Activated naive CD8-positive, alpha-beta T cell treated with anti-CD3 and anti-CD28 coated beads for 36 hours (primary cell): ENCODE measurements at places on chromosomes 7 and 10.

- no peak for DNase-seq
Observed at GRCh38 chr10:130636313-130636930, 500.2 kb downstream of the GLRX3 start.

DNA sequence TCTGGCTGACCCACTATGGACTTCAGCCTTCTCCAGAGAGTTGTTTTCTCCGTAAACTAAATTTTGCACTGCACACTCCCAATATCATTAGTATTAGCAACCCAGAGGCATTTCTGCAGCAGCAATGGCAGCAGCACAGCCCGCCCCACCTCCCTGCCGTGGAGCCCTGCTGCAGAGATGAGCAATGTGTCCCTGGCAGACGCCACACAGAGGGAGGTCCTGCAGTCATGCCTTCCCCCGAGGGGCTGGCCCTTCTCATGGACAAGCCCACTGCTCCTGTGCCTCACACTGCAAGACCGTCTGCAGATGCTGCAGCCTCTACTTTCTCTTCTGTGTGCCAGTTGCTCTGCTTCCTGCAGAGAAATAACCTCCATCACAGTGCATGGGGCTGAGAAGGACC lies 393.4 kb upstream of the MKI67 start:
- no peak for DNase-seq

DNA sequence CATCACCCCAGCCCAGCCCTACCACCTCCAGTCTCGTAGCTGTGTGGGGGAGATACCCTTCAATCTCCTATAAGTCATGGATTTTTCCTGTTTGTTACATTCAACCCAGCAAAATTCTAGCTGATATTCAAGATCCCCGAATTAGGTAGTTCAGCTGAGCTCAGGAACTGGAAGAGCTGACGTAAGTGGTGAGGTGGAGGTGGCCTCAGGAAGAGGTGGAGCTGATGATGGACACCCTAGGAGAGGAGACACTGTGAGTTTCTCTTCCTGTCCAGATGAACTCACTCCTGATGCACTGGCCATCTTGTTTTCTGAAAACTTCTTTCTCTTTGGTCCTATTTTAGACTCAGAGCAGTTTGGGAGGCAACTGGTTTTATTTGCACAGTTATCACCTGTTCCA lies 90.5 kb upstream of the PITRM1 start:
- no peak for DNase-seq

GRCh38 chr10:62153191-62153590 lies 115.5 kb downstream of the RTKN2 start:
- DNase-seq = no peak

DNA sequence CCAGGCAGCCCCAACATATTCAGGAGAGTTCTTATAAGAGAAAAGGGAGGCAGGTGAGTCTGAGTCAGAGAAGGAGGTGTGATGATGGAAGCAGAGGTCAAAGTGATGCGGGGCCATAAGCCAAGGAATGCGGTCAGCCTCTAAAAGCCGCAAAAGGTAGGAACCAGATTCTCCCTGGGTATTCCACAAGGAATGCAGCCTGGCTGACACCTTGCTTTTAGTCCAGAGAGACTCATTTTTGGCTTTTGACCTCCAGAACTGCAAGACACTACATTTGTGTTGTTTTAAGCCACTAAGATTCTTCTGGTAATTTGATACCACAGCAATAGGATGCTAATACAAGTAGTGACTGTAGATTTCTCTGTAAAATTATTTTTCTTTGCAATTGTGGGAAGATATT lies 151.5 kb upstream of the EEPD1 start:
- no peak for DNase-seq

DNA sequence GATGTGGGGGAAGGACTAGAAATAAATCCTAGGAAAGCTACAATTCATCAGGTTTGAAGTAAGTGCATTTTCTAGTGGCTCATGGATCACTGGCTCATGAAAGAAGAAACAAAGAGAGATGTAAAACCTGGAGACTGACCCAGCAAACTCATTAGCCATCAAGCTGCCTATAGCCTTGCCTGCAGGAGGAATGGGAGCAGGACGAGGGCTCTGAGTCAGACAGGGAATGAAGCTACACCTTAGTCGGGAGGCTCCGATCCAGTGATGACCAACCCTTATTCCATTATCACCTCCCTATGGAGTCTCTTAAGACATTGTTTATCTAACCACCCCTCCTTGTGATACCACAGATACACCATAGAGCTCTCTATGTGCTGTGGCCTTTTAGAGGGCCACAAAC lies 112.5 kb upstream of the WDR11 start:
- no peak for DNase-seq
